ENCODE measurements at places on chromosomes 16 and 17.

GRCh38 chr17:26766743-26767142 is 527.2 kb upstream of the WSB1 start:
- no peak for DNase-seq

DNA sequence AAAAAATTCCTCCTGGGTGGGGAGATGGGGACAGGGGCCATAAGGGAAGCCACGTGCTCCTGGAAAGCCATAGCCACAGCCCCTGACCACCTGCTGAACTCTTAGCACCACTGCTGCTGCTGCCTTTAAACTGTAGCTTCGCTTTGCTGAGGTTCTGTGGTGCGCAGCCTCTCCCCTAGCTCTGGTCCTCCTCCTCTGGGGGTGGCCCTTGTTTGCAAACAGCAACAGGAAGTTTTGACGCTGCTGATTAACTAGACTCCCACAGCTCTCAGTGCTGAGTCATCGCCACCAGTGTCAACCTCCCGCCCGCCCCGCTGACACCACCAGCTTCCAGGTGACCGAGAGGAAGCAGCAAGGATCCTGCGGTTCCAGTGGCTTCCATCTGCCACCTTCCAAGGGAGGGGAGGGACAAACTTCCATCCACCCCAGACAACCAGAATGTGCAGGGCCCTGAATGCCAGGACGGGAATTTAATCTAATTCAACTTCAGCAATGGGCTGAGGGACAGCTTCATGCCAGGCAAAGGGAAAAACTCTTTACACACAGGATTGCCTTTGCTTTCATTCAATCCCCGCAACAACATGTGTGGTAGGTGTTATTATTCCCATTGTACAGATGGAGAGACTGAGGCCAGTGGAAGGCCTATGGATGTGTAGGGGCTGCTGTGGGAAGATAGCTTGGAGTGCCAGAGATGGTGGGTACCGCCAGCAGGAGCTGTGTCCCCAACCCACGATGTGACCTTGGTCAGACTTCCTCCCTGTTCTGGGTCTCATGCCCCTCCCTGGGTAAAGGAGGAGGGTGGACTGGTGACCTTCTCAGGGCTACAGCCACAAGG is 8.1 kb upstream of the KIFC3 start:
- DNase-seq: peak; percentile 78

DNA sequence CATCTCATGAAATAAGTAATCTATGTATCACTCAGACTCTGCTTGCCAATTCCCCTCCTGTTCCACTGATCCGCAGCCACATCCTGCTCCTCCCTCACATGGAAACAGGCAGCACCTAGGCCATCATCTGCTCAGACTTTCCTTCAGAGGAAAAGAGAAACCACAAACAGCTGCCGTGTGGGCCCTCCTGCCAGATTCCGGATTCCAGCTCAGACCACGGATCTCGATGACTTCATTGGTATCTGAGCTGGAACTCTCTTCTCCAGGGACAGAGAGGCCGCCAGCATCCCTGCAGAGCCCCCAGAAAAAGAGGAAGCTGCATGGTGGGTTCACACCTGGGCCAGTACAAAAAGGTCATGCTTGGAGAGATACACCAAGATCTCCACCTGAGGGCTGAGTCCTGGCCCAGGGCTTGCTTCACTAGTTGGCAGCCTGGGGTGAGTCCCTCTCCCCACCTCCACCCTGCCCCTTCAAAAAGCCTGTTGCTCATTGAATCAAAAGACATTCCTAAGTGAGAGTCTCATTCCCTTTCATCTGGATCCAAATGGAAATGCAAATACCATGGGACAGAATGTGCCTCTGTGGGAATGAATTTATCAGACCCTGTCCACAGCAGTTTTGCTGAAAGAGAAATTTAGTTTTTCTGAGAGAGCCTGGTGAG is 47.2 kb downstream of the HOXB1 start:
- DNase-seq: peak; percentile 33

DNA sequence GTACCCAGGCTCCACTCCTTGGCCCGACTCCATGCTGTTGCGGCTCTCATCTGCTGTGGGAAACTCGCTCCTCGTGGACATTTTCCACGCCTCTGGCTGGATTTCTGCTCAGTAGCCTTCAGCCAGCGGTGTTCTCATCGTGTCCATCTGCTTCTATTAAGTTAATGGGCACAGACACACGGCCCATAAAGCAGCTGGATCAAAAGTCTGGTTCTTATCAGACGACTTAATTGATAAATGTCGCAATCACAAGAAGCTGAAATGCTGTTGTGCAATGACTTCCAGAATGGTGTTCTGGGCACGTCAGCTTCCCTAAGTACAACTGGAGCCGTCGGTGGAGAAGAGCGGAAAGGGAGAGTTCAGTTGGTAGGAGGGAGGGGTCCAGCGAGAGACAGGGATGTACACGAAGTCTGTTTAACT is 211.7 kb upstream of the CHMP6 start:
- DNase-seq: no peak

DNA sequence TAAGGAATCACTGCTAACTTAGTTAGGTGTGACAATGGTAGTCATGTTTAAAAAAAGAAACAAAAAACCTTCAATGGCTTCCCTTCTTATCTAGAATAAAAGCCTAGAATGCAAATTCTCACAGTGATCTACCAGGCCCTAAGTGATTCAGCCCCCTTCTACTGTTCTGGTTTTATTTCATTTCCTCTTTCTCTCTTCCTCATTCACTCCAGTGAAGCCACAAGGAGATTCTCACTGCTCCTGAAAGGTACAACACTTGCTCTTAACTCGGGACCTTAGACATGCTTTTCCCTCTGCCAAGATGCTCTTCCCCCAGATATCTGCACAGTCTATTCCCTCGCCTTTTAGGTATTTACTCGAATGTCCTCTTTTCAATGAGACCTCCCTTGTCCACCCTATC is 3.7 kb downstream of the PIGS start:
- DNase-seq: no peak

DNA sequence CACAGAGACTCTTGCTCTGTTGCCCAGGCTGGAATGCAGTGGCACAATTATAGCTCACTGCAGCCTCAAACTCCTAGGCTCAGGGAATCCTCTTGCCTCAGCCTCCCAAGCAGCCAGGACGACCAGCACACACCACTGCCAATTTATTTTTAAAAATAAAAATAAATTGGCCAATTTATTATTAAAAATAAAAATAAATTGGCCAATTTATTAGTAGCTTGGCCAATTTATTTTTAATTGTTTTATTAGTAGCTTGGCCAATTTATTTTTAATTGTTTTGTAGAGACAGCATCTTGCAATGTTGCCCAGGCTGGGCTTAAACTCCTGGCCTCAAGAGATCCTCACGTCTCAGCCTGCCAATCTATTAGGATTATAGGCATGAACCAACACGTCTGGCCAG is 184.3 kb downstream of the FTO start:
- no peak for DNase-seq

- DNase-seq: no peak
These were observed 47.4 kb downstream of the CYB561 start for GRCh38 chr17:63398680-63399079.

DNA sequence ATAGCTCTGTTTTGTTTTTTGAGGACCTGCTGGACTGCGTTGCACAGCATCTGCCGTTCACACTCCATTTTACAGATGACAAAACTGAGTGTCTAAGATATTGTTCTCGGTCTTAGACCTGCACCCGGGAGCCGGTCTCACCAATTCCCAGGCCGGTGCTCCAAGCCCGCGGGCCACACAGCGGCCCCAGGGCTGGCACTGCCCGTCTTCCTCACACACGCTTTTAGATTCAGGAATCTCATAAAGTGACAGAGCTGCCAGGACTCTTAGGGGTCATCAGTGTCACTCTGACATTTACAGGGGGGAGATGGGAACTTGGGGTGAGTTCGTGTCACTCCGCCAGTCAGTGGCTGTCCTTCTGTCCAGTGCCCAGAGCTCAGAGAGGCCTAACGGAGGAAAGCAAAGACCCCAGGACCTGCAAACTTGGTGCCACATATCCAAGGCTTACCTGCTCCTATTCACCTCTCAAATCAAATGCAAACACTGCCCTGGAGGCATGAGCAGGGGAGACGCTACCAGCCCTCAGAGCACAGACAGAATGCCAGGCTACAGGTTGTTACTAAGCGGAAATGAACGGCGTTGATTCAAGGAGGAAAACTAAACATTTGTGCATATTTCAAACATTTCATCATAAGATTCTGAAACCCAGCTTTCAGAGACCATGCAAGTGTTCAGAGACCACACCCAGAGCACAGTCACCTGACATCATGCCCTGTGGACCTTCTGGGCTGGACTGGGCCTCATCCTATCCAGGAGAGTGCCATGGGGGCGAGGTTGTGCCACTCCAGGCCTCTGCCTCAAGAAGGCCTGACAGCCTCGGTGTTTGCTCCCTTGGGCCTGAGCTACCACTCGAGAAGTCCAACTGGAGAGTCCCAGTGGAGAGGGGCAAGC is 29.5 kb downstream of the TNFRSF13B start:
- no peak for DNase-seq

GRCh38 chr16:79698341-79698753 is 97.8 kb upstream of the MAF start:
- DNase-seq: no peak

GRCh38 chr17:15083225-15083624 is 181.9 kb downstream of the PMP22 start:
- no peak for DNase-seq

GRCh38 chr16:30895627-30896260 is 670 bp upstream of the CTF1 start:
- DNase-seq: no peak

GRCh38 chr17:48445248-48445620 is 15.2 kb upstream of the SKAP1 start:
- no peak for DNase-seq

DNA sequence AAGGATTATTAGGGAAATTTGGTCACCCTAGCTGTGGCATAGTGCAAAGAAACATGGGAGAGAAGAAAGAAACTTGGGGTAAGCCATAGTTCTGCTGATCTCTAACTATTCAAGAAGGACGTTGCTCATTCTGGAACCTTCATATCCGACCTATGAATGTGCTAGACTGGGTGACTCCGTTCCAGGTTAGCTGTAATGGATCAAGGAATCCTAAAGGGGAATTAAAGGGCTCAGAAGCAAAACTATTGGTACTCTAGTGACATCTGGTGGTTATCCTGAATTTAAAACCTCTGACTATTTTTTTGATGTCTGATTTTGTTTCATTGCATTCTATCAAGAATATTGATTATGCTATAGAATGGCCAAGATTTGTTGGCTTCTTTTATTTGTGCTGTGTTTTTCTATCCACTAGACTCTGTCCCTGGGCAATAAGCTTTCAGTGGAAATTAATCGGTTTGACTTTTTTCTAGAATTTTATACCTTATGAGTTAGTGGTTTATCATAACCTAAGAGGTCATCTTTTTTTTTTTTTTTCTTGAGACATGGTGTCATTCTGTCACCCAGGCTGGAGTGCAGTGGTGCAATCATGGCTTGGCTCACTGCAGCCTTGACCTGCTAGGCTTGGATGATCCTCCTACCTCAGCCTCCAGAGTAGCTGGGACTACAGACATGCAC is 19.5 kb downstream of the PCTP start:
- no peak for DNase-seq

GRCh38 chr16:4648917-4649316 is 24.3 kb downstream of the MGRN1 start:
- DNase-seq: no peak

- DNase-seq: peak; percentile 84
These were observed 24.9 kb downstream of the SBK1 start for GRCh38 chr16:28317040-28317880.

DNA sequence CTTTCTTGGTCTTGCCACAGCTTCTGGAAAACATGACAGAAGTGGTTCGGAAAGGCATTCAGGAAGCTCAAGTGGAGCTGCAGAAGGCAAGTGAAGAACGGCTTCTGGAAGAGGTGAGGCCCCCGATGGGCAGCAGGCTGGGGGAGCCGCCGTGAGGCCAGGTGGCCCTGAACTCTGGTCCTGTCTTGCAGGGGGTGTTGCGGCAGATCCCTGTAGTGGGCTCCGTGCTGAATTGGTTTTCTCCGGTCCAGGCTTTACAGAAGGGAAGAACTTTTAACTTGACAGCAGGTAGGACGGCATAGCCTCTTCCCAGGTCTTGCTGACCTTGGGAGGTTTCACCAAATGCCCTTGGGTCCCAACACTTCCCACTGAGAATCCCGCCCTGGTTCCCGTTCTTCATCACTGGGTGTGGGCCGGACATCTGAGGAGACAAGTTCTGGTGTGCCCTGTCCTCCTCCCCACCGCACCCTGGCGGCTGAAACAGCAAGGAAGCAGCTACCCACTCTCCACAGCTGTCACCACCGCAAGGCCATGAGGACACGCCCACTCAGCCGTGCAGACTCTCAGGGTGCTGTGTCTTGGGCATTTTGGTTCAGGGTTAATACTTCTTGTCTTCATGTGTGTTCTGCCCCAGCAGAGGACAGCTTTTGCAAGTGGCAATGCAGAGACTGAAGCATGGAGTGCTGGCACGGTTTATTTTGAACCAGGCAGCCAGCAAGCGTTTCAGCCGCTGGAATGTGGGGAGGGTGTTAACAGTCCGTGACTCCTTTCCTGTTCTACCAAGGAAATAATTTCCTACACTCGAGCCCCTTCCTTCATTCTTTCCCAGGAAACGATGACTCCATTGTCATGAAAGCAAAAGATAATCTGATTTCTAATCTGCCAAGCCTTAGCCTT is 21.4 kb downstream of the NTAN1 start:
- no peak for DNase-seq

- DNase-seq: no peak
These were observed 5.3 kb downstream of the KDM6B start for GRCh38 chr17:7839190-7839875.

DNA sequence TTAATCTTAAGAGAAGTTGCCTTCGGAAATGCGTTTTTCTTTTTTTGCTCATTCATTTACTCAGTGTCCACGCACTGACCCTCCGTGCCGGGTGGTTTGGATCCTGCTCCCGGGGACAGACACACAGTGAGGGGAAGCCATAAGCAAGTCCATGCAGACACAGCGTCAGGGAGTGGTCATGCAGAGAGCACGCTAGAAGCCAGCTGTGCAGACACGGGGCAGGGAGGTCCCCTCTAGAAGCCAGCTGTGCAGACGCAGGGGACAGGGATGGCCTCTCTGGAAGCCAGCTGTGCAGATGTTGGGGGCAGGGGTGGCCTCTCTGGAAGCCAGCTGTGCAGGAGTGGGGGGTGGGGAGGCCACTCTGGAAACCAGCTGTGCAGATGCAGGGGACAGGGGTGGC is 4.8 kb downstream of the GAA start:
- DNase-seq: no peak

Data from activated T-cell treated with anti-CD3 and anti-CD28 coated beads, Interleukin-2, amount 50 U/mL, for 72 hours (primary cell).